ENCODE measurements at places on chromosomes 16 and 17.

DNA sequence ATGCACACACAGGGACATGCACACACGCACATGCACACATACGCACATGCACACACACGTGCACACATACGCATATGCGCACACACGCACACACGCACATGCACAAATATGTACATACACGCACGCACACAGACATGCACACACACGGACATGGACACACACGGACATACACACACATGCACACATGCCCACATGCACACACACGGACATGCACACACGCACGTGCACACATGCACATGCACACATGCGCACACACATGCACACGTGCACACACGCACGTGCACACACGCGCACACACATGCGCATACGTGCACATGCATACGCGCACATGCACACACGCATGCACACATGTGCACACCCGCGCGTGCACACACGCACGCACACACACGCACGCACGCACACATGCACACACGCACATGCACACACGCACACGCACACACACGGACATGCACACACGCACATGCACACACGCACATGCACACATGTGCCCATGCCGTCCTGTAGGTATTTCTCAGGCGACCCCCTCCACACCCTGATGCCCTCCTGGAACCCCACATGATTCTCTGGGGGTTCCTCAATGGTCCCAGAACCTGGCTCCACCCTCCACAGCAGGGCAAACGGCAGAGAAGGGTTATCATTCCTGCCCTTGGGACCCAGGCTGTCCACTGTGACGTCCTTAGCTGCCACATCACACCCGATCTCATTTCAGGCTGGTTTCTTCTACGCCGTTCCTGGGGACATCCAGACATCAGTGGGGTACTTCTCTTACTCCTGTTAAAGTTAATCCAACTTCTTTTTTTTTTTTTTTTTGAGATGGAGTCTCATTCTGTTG lies 9.6 kb upstream of the RBFOX3 start:
- no peak for DNase-seq

GRCh38 chr16:57379579-57379978 lies 7.3 kb downstream of the CX3CL1 start:
- DNase-seq = no peak

GRCh38 chr17:66459811-66460270 lies 157.4 kb downstream of the PRKCA start:
- DNase-seq = no peak

GRCh38 chr16:66335704-66336329 lies 30.7 kb upstream of the CDH5 start:
- no peak for DNase-seq

- DNase-seq = no peak
Observed at GRCh38 chr16:77290451-77291115, 91.4 kb downstream of the SYCE1L start.

GRCh38 chr16:17331071-17331607 lies 139.6 kb downstream of the XYLT1 start:
- no peak for DNase-seq

- no peak for DNase-seq
Observed at GRCh38 chr17:77002103-77003045, 134.2 kb downstream of the MGAT5B start.

All from T-helper 17 cell (primary cell).